ENCODE measurements at places on chromosomes 16 and 17.

- DNase-seq = no peak
These were observed 166.9 kb downstream of the SEC14L1 start for GRCh38 chr17:77307479-77308198.

DNA sequence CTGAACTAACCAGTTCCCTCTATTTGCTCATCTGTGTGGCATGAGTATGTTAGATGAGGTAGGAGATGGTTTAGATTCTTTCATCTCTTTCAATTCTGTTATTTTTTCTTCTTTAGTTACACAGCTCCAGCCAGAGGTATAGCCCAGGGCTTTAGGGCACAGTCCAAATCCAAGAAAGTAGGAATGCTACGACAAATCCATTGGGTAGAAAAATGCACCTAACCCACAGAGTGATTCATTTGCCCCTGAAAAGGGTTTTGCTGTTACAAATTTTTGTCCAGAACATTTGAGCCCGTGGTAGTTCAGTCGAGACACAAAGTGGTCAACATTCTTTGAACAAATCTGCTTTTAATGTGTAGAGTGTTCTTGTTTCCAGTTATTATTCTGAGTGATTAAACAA lies 250.7 kb downstream of the HS3ST3A1 start:
- DNase-seq = no peak

DNA sequence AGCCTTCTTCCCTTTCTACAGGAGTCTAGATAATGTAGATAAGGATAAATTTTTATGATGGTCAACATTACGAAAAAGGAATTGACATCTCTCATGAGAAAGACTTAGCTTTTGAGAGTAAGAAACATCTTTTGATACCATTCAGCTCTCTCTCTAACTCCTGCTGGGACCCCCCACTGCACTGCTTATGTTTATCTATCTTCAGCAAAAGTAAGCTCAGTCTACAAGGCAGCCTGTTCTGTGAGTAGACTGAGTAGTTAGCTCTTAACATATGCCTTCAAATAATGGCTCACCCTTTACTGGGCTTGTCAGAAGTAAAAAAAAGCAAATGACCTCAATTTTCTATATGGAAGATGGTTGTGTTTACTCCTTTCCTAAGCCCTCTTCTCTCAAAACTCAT lies 372.2 kb upstream of the CDH11 start:
- no peak for DNase-seq

GRCh38 chr17:8956465-8956902 lies 9.0 kb downstream of the PIK3R5 start:
- DNase-seq = no peak

GRCh38 chr16:79267146-79267545 lies 333.4 kb downstream of the MAF start:
- no peak for DNase-seq

GRCh38 chr16:30382111-30382881 lies at the start of gene SEPTIN1:
Gene SEPTIN1 (minus strand): TSS chr16:30382561. CDS start chr16:30382542, 19 bp downstream.
- DNase-seq = no peak

- no peak for DNase-seq
These were observed 312.2 kb downstream of the TMEM114 start for GRCh38 chr16:8278031-8278580.

GRCh38 chr17:81481073-81481799 lies 31.4 kb downstream of the ACTG1 start:
- DNase-seq = peak; percentile 90

DNA sequence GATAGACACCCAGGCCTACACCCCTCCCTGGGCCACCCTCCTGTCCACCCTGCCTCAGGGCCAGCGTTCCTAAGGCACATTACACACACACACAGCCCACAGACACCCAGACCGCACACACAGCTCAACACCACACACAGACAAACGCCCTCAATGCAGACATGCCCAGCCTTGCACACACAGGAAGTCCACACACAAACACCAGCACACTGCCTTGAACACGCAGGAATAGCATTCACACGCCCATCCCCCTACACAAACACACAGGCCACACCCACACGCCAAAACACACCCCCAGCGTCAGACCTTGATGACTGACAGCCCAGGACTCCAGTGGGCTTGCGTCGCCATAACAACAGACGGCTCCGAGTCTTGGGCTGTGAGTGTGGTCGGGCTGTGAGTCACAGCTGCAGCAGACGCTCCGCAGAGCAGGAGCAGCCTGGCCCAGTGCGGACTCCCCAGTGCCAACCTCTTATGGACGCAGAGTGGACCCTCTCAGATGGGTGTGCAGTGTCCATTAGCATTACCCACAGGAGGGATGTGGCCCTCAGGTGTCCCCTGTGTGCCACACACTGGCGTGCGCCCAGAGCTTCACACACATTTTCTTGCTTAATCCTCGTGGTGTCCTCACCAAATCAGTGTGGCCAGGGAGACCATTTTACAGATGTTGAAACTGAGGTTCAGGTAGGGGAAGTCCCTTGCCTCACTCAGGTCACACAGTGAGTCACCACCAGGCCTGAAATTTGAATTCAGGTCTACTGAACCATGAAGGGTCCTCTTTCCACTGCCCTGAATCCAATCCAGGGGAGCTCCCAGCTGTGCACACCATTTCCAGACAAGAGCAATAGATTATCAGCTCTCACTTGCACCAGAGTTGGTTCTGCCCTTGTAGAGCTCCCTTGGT lies 17.8 kb upstream of the RAI1 start:
- peak; percentile 82 for DNase-seq

- DNase-seq = no peak
These were observed at the start of gene CYTH1 for GRCh38 chr17:78781893-78782304. Gene CYTH1 (minus strand): TSS chr17:78782273. CDS start chr17:78782223, 50 bp downstream.

DNA sequence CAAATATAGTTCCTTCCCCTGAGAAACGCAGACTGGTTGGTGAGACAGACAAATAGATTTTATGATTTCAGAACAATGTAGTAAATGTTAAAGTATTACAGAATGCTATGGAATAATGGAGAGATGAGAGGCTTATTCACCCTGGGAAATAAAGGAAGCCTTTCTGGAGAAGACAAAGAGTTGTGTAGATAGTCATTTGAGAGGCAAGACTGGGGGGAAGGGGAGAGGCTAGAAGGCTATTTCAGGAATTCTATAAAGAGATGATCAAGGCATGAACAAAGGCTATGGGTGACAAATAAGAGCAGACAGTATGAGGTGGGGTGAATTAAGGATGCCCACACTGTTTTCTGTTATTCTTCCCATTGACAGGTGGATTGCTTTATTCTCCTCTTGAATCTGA lies 211.4 kb downstream of the GRIN2A start:
- DNase-seq = no peak

DNA sequence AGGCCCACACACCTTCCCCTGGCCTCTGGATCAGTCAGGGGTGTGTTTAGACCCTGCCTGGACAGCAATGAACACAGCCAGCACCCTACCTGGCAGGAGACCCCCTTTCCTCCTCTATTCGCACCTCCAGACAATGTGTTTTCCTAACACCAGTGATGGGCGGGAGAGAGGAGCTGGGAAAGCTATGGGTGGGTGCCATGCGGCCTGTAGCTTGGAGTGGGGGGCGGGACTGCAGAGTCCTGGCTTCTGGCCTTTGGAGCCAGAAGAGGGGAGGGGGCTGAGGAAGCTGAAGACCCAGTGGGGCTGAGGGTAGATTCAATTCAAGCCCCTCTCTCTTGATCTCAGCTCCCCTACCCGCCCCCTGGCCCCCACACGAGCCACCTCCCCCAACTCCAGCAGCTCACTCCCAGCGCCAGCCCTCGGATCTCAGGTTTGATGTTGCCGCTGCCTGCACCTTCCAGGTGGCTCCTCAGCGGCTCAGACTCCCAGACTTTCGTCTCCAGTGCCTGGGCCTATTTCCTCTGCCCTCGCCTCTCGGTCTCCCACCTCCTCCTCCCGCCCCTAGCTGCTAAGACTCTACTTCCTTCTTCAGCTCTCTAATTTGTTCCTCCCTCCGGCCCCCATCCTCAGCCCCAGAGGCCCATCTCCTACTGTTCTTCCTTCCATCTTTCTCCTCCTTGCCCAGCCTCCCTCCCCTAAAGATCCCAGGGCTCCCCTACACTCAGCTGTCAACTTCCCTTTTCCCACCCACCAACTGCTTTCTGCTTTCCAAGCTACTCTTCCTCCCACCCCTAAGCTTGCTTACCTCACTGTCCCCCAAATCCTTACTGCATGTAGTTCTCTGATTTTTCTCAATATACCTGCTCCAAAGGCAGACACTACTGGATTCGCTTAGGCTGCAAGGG lies 6.8 kb upstream of the SP6 start:
- no peak for DNase-seq

DNA sequence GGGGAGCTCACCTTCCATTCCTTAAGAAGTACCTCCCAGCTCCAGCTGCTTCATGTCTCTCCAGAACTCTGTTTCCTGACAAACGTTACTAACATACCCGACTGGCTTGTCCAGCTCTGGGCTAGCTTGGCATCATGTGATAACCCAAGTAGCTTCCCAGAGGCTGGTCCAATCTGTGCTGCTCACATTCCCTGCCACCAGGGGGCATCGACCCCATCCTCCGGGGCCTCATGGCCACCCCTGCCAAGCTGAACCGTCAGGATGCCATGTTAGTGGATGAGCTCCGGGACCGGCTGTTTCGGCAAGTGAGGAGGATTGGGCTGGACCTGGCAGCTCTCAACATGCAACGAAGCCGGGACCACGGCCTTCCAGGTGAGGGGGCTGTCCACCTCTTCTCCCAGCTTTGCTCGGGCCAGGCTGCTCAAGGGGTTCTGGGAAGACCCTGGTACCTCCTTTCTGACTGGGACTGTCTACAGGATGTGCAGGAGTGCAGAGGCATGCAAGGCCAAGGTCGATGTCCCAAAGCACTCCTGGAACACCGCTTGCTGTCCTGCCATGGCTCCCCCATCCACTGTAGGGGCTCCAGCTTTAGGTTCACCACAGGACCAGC lies 7.6 kb downstream of the EPX start:
- DNase-seq = peak; percentile 41

GRCh38 chr17:45940826-45941225 lies 46.5 kb downstream of the MAPT start:
- DNase-seq = no peak

GRCh38 chr16:20621406-20621805 lies 45.2 kb upstream of the ACSM2B start:
- DNase-seq = no peak

DNA sequence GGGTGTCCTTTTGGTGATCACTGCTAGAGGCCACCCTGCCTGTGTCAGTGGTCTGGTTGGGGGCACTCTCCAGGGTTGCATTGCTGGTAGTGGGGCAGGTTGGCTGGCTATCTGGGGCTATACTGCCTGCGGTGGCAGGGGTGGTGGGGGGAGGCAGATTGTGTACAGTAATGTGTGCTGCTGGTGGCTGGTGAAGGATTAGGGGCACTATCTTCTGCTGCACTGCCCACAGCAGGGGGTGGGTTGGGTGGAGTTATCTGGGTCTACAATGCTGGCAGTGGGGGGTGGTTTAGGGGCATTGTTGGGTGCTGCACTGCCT lies 204.0 kb upstream of the WSB1 start:
- DNase-seq = no peak

DNA sequence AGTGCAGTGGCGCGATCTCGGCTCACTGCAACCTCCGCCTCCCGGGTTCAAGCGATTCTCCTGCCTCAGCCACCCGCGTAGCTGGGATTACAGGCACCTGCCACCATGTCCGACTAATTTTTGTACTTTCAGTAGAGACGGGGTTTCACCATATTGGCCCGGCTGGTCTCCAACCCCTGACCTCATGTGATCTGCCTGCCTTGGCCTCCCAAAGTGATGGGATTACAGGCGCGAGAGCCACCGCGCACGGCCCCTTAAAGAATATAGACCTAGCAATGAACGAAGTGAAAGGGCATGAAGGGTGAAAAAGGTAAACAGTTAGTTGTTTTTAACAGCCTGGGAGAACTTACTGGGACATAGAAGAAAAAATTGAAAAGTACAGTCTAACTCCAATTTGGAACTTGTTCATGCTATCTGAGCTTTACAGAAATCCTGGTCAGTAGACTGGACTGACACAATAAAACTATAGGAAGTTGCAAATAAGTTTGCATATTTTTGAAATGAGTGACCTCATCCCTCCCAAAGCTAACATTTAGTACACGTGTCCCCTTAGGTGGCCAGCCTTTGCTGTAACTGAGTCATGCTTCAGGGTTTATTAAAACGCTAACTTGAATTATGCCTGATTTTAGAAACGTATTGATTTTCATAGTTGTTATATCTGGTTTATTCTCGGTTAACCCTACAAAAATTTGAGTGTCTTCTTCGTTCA lies 1.8 kb downstream of the COG1 start:
- no peak for DNase-seq

DNA sequence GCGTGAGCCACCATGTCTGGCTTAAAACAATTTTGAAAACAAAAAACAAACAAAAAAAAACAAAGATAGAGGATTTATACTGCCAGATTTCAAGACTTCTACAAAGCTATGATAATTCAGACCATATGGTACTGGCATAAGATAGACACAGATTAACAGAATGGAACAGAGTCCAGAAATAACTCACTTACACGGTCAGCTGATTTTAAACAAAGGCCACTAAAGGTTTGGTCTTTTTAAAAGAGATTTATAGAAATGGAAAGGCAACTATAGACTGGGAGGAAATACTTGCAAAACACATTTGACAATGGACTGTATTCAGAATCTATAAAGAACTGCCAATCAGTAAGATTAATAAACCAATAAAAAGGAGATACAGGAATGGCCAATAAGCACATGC lies 48.6 kb upstream of the MNT start:
- no peak for DNase-seq

- DNase-seq = no peak
These were observed 1.4 kb downstream of the PYDC1 start for GRCh38 chr16:31215287-31216162.

GRCh38 chr17:16353317-16354174 lies at the start of gene CENPV:
Gene CENPV (minus strand): TSS chr17:16353469. CDS start chr17:16353436, 33 bp downstream.
- peak; percentile 54 for DNase-seq

DNA sequence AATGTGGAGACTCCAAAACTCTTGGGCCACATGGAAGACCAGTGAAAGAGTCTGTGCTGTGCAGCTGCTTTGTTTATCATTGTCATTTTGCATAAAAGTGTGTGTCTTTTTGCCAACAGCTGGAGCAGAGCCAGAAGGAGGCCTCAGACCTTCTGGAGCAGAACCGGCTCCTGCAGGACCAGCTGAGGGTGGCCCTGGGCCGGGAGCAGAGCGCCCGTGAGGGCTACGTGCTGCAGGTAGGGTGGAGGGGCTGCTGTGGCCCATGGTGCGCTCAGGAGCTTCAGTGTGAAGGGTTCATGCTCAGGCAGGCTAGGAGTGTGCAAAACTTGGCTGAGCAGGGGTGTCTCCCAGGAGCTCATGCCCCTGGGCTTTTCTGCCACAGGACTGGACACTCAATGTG lies 45.0 kb downstream of the PLD6 start:
- no peak for DNase-seq

GRCh38 chr17:12722282-12722681 lies 56.6 kb downstream of the MYOCD start:
- DNase-seq = no peak

DNA sequence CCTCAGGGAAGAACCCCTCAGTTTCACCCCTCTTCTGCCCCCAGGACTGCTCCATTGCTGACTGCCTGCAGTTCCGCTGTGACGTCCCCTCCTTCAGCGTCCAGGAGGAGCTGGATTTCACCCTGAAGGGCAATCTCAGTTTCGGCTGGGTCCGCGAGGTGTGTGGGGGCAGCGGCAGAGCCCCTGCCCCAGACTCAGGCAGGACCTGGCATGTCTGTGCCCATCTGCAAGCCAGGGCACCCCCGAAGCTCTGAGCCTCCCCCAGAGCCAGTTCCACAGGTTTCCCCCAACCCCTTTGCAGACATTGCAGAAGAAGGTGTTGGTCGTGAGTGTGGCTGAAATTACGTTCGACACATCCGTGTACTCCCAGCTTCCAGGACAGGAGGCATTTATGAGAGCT lies 4.4 kb downstream of the COX6A2 start:
- DNase-seq = no peak
